ENCODE measurements at places on chromosomes 6 and 20.

GRCh38 chr6:31822036-31822821 lies 5.3 kb upstream of the HSPA1B start:
- DNase-seq = no peak

DNA sequence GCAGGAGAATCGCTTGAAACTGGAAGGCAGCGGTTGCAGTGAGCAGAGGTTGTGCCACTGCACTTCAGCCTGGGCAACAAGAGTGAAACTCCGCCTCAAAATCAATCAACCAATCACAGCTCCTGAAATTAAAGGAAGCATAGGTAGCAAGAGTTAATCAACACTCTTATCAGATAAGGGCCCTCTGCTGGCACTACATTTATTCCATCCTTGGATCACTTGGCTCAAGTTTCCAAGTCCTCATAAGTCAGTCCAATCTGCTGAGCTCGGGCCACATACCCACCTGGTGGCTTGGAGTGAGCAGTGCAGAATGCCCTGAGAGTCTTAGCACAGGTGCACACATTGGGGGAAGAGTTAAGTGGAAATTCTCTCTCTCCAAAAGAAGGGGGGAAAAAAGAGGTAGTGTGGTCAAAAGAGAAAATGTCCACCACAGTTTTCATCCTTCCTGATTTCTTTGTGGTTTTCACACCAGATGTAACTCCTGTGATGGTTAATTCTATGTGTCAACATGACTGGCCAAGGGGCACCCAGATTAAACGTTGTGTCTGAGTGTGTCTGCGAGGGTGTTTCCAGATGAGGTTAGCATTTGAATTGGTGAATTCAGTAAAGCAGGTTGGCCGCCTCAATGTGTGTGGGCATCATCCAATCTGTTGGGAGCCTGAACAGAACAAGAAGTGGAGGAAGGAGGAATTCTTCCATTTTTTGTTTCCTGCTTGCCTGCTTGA lies 14.2 kb upstream of the FAM8A1 start:
- DNase-seq = no peak

GRCh38 chr20:3916364-3916763 lies 27.2 kb downstream of the PANK2 start:
- DNase-seq = no peak

DNA sequence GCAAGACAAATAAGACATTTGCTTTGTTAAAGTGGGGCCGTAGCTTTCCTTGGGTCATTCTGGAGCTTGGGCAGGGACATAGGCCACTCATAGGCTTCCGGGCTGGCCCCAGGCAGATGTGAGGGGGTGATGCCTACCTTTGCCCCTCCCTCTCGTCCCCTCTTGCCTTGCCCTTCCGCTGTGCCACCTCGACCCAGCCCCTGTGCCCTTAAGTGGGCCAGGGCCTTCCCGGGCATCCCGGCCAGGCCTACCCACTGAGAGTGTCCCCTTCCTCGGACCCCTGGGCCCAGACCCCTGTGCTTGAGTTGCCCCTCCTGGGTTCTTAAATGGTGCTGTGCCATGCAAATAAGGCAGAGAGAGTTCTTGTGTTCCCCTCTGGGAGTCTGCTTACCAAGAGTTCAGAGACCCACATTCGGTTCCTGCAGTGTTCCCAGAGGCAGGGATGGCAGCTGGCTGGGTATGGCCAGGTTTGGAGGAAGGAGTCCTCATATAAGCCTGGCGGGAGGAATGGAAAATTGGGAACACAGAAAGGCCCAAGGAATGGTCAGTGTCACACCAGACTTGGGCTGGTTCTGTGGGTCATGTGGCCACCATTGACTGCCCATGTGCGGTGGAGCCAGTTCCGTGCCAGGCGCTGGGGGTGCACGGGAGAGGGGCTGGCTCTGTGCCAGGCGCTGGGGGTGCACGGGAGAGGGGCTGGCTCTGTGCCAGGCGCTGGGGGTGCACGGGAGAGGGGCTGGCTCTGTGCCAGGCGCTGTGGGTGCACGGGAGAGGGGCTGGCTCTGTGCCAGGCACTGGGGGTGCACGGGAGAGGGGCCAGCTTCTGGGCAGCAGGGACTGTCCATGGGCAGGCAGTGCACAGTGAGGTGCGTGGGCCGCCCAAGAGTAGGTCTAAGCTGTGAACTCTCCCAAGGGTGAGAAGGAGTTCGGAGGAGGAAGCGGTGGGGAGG lies 173.5 kb upstream of the SNX9 start:
- DNase-seq = no peak

DNA sequence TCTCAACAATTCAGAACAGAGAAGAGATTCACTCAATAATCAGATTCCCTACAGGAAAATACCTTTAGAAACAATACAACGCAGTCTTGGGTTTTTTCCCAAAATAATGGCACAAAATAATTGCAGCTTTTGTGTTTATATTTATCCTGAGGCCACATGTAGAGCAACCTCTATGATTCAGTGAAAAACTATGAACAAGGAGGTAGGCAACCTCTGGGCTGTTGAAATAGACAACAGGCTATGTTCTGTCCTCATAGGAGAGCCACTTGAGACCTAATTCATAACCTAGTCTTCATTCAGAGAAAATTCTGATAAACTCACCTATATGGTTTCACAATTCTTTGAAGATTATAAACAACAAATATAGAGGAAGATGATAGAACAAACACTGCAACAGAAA lies 118.3 kb downstream of the KHDC1L start:
- no peak for DNase-seq

DNA sequence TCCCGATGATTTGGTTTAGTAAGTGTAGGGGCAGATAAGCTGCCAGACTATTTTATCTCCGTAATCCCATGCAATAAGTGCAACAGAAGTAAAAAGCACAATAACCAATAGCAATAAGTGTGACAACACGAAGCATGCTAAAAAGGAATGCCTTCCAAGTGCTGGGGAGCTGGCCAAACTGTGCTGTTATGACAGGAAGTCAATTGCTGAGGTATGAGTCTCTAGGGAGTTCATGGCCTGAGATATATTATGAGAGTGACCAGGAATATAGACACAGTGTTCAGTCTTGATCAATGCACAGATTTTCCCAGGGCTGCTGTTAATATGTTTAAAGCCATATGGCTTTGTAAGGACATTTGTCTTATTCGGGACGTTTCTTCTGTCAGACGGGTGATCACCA lies 10.5 kb upstream of the ANGPT4 start:
- DNase-seq = no peak

DNA sequence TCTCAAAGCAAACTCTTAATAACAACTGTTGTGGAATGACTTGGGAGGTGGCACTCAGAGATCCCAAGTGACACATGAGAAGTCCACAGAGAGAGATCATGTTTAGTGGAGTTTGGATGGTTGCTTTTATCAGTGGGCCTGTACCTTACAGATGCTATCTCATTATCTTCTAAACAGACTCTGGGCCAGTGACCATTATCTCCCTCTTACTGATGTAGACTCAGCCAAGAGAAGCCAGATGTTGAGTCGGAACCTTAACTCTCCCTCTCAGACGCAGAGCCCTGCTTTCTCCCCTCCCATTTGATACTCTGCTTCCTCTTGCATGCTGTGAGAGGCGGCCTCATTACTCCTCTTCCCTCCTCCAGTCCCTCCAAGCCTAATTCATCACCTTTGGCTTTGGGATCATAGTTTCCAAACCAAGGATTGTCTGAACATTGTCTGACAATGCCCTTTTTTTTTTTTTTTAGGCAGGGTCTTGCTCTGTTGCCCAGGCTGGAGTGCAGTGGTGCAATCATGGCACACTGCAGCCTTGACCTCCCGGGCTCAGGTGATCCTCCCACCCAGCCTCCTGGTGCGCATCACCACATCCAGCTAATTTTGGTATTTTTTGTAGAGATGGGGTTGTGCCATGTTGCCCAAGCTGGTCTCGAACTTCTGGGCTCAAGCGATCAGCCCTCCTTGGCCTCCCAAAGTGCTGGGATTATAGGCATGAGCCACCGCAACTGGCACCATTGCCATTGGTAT lies 4.5 kb upstream of the DDR1 start:
- no peak for DNase-seq

DNA sequence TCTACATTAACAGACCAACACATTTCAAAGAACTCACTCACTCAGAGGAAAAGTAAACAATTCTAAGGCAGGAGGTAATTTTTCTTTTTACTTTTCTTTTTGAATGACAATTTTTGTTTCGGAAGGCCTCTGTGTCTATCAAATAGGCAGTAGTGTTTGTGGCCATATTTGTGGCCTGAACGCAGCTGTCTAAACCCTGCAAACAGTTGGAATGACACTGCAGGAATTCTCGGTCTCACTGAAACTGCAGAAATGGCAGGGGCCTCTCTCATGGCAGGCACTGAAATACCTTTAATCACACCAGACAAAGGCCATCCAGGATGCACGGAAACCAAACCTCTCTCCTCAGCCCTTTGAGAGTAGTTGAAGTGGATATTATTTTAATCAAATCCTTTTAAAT lies 30.4 kb downstream of the FYN start:
- no peak for DNase-seq

DNA sequence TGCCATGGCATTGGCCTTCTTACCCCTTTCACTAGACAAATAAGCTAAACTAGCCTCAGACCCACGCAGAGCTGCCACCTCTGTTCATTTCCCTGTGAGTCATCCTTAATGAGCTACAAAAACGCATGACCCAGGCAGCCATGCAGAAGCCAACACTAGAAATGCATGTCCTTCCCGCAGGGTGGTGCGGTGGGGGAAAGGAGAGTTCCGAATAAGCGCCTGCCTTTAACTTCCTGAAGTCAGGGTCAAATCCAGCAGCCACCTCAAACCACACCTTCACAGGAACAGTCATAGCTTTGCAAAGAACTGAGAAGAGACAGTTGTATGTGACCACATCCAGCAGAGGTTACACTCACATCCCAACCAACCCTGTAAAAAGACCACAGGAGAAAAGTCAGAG lies 40.4 kb downstream of the IRF4 start:
- DNase-seq = no peak

DNA sequence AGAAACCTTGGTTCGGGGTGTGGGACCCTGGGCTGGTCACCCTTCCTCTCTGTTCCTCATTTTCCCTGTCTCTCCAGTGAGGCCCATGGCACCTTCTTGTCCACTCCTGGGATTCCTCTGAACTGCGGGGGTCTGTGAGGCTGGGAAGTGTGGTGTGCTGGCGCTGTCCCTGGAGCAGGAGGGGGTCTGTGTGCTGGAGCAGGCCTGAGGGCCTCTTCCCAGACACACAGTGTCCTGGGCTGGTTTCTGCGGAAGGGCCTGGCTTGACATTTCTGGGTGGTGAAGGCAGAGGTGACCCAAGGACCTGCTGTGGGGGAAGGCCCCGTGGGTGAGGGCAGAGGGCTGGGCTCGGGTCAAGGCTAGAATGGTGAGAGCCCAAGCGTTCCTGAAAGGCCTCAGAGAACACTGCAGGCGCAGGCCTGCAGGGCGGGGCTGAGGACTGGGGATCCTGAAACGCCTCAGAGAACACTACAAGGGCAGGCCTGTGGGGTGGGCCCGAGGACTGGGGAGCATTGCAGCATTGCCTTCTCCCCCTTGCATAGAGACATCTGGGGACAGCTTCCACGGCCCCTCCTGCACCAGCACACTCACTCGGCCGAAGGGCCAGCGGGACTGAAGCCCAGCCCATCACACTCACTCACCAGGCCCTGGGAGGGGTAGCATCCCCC lies 10.6 kb upstream of the BAK1 start:
- DNase-seq = no peak

DNA sequence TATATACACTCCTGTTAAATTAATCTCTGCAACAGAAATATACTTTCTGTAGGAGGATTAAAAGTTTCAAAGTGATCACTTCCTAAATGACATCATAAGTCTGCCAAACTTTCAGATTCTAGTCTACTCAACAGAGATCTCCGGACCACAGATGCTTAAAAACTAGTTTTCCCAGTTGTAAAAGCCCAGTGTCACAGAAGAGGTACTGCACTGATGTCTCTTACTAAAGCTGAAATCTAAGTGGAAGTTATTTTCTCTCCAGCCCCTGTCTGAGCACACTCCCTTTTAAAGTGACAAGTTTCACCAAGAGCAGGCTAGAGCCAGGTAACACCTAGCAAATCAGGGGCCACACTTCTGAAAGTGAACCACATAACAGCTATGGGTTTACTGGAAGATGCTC lies 71.6 kb upstream of the DST start:
- no peak for DNase-seq

DNA sequence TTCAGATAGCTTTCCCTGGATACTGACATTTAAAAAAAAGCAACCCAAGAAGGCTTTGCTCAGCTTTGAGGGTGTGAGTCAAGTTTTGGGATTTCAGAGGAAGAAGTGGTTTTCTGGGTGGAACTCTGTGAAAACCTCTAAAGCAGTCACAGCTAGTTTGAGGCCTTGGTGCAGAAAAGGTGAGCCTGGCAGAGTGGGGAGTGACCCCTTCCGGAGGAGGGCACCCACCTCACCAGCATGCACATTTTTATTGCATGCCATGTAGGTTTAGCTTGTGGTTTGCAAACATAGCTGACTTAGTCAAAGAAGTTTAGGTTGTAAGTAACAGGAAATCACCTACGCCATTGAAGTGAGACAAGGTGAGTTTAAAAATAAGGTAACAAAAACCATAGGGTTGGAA lies 146.8 kb upstream of the PMEPA1 start:
- no peak for DNase-seq

GRCh38 chr6:162721404-162721687 lies 6.2 kb downstream of the PRKN start:
- no peak for DNase-seq

DNA sequence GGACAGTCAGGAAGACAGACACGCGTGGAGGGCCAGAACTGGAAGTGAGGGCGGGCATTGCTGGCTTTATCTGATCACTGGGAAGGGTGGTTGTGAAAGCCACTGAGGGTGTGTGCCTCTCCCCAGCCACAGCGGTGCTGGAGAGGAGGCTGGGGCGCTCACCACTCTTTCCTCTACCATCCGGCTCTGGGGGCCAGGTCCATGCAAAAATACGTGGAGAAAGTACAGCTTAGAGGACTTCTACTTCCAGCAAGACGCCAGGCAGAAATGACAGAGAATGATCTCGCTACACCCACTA lies 148.8 kb upstream of the RPS6KA2 start:
- DNase-seq = no peak

- DNase-seq = no peak
These were observed 69.0 kb upstream of the STXBP5 start for GRCh38 chr6:147135211-147135681.

DNA sequence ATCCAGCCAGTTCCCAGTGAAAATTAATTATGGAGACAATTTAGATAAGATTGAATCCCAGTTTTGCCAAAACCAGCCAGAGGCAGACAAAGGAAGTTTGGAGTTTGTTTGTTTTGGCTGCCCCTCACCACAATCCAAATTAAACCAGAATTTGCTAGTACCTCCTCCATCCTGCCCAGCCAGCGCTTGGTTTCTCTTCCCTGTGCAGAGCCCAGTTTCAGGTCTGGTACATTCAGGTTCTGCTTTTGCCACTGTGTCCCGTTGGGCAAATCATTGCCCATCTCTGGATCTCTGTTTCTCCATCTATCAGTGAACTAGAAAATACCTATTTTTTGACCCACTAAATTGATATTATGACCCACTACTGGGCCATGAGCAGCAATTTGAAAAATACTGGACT lies 26.4 kb downstream of the FOXP4 start:
- no peak for DNase-seq

GRCh38 chr6:53161481-53162009 lies 12.9 kb upstream of the GCM1 start:
- no peak for DNase-seq

- no peak for DNase-seq
These were observed 76.8 kb downstream of the CNKSR3 start for GRCh38 chr6:154433477-154434241.

Data from GM12864 (cell line).